ENCODE measurements at places on chromosomes 1 and 21. TPM values are rescaled to one million over a fixed set of nuclear protein-coding genes. Genes with fewer than 3 reads are reported as not detected.

SLC35F3 gene
- total RNA-seq, result 0.10 TPM

GRCh38 chr1:186802388-186802787 is 26.4 kb upstream of the PLA2G4A start:
- no peak overlapping the region for H3K4me3 ChIP-seq
- H3K36me3 ChIP-seq, result no peaks in the 10 kb centered on the region
- H3K27ac ChIP-seq, result no peak overlapping the region
- H3K4me1 ChIP-seq, result no peaks in the 10 kb centered on the region
- no peak for DNase-seq
- no peaks in the 10 kb centered on the region for H3K27me3 ChIP-seq

FCRLB gene
- total RNA-seq, result 0.60 TPM

- DNase-seq, result no peak
- no peak overlapping the region for H3K27ac ChIP-seq
- no peaks in the 10 kb centered on the region for H3K27me3 ChIP-seq
- no peaks in the 10 kb centered on the region for H3K4me1 ChIP-seq
- no peak overlapping the region for H3K4me3 ChIP-seq
Measured at GRCh38 chr1:99305626-99306025, 41.3 kb downstream of the PLPPR4 start.

FAM177B gene
- total RNA-seq, result 0.50 TPM
